Naive thymus-derived CD8-positive, alpha-beta T cell (primary cell): ENCODE measurements at places on chromosomes 6 and 20.

- DNase-seq: no peak
These were observed at the start of gene R3HDML for GRCh38 chr20:44336725-44337380. TSS of gene R3HDML (plus strand) at chr20:44337043. CDS start at chr20:44337158, 115 bp downstream.

- DNase-seq: no peak
These were observed 6.3 kb upstream of the CSNK2A1 start for GRCh38 chr20:549722-550496.

- no peak for DNase-seq
These were observed 107.4 kb downstream of the PXDC1 start for GRCh38 chr6:3643921-3644738.

DNA sequence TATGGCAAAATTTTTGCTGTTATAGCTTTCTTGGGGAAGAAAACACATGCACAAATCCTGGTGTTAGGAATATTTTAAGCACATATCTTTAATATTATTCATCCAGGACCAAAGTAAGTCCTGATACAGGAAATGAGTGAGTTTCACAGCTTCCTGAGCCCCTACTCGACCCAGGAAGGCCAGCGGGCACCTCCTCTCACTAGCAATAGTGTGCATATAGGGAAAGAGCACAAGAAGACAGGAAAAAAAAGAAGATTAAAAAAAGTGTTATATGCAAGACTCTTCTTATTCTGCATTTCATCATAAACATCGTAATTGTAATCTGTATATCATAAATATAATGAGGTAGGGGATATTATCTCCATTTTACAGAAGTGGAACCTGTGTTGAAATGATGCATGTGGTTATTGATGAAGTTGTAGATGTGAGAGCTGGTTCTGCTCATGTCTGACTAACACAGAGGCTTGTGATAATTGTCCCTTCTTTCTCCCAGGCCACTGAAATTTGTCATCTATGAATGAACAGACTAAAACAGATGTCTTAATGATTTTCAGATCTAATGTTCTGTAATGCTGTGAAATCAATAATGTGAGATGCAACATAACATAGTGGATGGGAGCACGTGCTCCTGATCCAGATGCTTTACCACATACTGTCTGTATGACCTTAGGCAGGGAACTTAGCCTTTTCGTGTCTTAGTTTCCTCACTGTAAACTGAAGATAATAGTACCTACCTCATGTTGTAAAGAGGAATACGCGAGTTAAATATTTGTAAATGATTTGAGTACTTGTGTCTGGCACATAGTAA lies 101.2 kb downstream of the MYO6 start:
- DNase-seq: no peak

DNA sequence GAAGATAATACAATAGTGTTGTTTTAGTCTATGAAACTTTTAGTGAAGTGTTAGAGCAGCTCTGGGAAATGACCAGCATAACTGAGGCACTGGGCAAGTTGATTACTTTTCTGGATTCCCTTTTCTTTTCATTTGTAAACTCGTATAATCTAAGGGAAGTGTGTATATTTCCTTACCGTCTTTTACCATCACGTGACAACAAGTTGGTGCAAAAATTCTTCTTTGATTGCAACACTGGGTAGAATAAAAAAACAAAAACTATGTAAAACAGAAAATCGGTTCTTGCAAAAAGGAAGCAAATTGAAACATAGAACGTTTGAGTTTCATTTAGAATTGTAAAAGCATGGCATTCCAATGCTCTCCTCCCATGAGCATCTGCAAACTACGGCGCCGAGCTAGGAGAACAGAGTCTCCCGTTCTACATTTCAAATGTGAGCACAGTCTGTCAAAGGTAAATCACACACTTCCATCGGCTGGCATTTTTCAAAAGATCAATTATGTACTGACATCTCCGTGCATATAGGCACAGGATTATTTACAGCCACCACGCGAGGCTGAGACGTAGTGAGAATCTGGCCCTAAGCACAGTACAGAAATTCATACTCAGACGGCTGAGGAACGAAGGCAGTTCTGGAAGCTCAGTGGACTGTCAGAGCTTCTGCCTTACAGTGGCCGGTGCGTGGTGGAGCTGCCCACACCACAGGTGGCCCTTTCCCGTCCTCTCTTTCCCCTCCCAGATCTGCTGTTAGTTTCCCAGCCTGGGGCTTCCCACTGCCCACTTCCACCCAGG lies 314.0 kb downstream of the BMP7 start:
- no peak for DNase-seq

- DNase-seq: no peak
These were observed 19.8 kb upstream of the ENPP1 start for GRCh38 chr6:131787766-131788712.

DNA sequence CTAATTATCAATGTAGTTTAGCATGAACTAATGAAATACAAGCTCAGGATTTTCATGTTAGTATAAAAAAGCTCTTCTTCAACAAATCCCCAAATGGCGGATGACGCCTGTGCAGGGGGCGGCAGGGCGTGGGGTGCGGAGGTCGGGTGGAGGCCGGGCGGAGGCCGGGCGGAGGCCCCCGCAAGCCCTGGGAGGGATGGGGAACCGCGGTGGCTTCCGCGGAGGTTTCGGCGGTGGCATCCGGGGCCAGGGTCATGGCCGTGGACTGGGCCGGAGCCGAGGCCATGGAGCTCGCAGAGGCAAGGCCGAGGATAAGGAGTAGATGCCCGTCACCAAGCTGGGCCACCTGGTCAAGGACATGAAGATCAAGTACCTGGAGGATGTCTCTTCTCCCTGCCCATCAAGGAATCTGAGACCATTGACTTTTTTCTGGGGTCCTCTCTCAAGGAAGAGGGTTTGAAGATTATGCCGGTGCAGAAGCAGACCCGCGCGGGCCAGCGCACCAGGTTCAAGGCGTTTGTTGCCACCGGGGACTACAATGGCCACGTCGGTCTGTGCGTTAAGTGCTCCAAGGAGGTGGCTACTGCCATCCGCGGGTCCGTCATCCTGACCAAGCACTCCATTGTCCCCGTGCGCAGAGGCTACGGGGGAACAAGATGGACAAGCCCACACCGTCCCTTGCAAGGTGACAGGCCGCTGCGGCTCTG lies 10.4 kb upstream of the EIF2S2 start:
- DNase-seq: no peak

GRCh38 chr20:37325206-37325605 lies 20.7 kb upstream of the SRC start:
- no peak for DNase-seq

GRCh38 chr6:74925683-74926082 lies 280.2 kb downstream of the COL12A1 start:
- DNase-seq: no peak
